LNCaP clone FGC (cell line): ENCODE measurements at places on chromosomes 4 and X.

DNA sequence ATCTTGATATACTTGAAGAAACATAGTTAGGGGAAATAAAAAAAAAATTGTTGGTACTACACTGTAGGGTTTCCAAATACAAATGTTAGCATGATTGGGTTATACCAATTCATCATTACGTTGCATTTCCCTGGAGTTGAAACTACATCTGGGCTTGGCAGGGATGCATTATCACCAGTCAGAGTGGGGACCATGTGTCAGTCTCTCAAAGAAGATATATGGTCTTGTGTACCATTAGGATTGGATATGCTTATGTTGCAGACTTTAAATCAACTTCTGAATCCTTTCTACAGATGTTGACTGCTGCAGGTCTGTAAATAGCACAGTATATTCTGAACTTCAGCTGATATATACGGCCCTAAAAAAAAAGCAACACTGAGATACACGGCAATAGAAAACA, 188.5 kb downstream of the SLIT2 start:
- DNase-seq: no peak

DNA sequence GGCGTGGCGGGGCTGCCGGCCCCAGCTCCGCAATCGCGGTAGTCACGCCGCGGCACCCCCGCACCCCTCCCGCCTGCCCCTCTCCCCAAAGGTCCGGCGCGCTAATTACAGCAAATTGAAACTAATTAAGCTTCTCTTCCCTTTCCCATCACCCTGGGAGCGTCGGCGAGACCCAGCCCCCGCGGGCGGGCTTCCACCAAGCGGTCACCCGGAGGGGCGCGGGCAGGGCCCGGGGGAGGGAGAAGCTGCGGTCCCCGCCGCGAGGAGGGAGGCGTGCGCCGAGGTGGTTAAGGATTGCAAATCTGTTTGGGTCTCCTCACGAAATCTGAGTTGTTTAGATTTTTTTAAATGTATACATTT, 13.1 kb downstream of the ARX start:
- no peak for DNase-seq

- peak; percentile 87 for DNase-seq
Measured at GRCh38 chrX:131747173-131747572, 203.3 kb downstream of the OR13H1 start.

GRCh38 chrX:154349359-154349935, 25.0 kb downstream of the FLNA start:
- DNase-seq: no peak

DNA sequence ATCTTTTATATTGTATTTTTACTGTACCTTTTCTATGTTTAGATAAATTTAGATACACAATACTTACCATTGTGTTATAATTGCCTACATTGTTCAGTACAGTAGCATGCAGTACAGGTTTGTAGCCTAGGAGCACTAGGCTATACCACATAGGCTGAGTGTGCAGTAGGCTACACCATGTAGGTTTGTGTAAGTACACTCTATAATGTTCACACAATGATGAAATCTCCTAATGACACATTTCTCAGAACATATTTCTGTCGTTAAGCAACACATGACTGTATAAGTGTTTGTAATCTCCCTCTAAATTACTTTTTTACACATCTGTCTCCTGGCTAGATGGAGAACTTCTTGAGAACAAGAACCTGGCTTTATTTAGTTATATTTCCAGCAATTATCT, 40.3 kb downstream of the UCHL1 start:
- DNase-seq: no peak
